ENCODE measurements at places on chromosomes 1 and 21.

- no peaks in the 10 kb centered on the region for H3K27me3 ChIP-seq
- no peak overlapping the region for H3K4me3 ChIP-seq
- no peaks in the 10 kb centered on the region for H3K36me3 ChIP-seq
- no peaks in the 10 kb centered on the region for H3K4me1 ChIP-seq
- H3K27ac ChIP-seq = no peak overlapping the region
These were observed 6.8 kb upstream of the ACKR1 start for GRCh38 chr1:159197561-159198557.

- peaks cover 9% of the 10 kb centered on the region for H3K4me1 ChIP-seq
- peaks cover 13% of the 10 kb centered on the region for H3K36me3 ChIP-seq
- H3K27ac ChIP-seq = no peak overlapping the region
- DNase-seq = no peak
- no peaks in the 10 kb centered on the region for H3K27me3 ChIP-seq
These were observed 7.4 kb downstream of the ENTREP3 start for GRCh38 chr1:155247667-155248553.

DNA sequence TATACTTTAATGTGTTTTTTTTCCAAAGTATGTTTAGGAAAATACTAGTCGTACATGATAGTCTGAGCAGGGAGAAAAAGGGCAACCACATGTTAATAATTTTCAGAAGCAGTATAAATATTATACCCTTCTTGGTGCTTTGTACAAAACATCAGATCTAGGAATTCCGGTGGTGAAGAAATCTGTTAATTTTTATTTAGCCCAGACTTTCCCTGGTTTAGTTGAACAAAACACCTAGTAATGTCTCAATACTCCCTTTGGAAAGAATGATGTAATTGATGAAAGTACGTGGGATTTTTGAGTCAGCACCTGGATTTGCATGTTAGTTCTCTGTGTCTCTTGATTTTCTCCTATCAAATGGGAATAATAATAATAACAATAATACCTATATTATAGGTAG, 38.4 kb upstream of the KCNK2 start:
- H3K4me1 ChIP-seq = no peaks in the 10 kb centered on the region
- H3K27ac ChIP-seq = no peak overlapping the region
- no peaks in the 10 kb centered on the region for H3K36me3 ChIP-seq
- DNase-seq = no peak
- no peaks in the 10 kb centered on the region for H3K27me3 ChIP-seq

- H3K27me3 ChIP-seq = no peaks in the 10 kb centered on the region
- no peak overlapping the region for H3K4me3 ChIP-seq
- no peak for DNase-seq
These were observed 94.0 kb downstream of the SLC35F3 start for GRCh38 chr1:233998456-233998855.

GRCh38 chr1:21775985-21776562, 6.9 kb downstream of the USP48 start:
- H3K27ac ChIP-seq = no peak overlapping the region
- DNase-seq = peak; percentile 30
- H3K4me3 ChIP-seq = no peak overlapping the region
- no peaks in the 10 kb centered on the region for H3K27me3 ChIP-seq
- no peaks in the 10 kb centered on the region for H3K4me1 ChIP-seq
- no peaks in the 10 kb centered on the region for H3K36me3 ChIP-seq

- H3K36me3 ChIP-seq = no peaks in the 10 kb centered on the region
- no peaks in the 10 kb centered on the region for H3K4me1 ChIP-seq
- no peaks in the 10 kb centered on the region for H3K27me3 ChIP-seq
- DNase-seq = no peak
These were observed 101.9 kb upstream of the ZNF644 start for GRCh38 chr1:91123773-91124172.

GRCh38 chr1:230681599-230681998, 32.3 kb downstream of the AGT start:
- H3K27me3 ChIP-seq = no peaks in the 10 kb centered on the region
- peak; percentile 84 for DNase-seq
- no peak overlapping the region for H3K27ac ChIP-seq

- H3K36me3 ChIP-seq = no peaks in the 10 kb centered on the region
- DNase-seq = no peak
- no peaks in the 10 kb centered on the region for H3K27me3 ChIP-seq
- no peak overlapping the region for H3K27ac ChIP-seq
- H3K4me1 ChIP-seq = no peaks in the 10 kb centered on the region
These were observed 32.0 kb downstream of the DNAJC6 start for GRCh38 chr1:65341381-65341780.

- H3K27me3 ChIP-seq = no peaks in the 10 kb centered on the region
- H3K4me1 ChIP-seq = peaks cover 6% of the 10 kb centered on the region
- no peaks in the 10 kb centered on the region for H3K36me3 ChIP-seq
- DNase-seq = peak; percentile 73
These were observed 12.8 kb upstream of the CASQ2 start for GRCh38 chr1:115781343-115781742.

GRCh38 chr1:14263671-14264070, 334.8 kb upstream of the KAZN start:
- no peak overlapping the region for H3K4me3 ChIP-seq
- H3K27me3 ChIP-seq = no peaks in the 10 kb centered on the region
- H3K36me3 ChIP-seq = no peaks in the 10 kb centered on the region
- H3K27ac ChIP-seq = no peak overlapping the region
- DNase-seq = no peak
- H3K4me1 ChIP-seq = no peaks in the 10 kb centered on the region

- DNase-seq = peak; percentile 60
- no peaks in the 10 kb centered on the region for H3K36me3 ChIP-seq
- no peaks in the 10 kb centered on the region for H3K4me1 ChIP-seq
- H3K4me3 ChIP-seq = no peak overlapping the region
- no peak overlapping the region for H3K27ac ChIP-seq
- H3K27me3 ChIP-seq = no peaks in the 10 kb centered on the region
These were observed 243.4 kb downstream of the RHOU start for GRCh38 chr1:228978484-228979324.

DNA sequence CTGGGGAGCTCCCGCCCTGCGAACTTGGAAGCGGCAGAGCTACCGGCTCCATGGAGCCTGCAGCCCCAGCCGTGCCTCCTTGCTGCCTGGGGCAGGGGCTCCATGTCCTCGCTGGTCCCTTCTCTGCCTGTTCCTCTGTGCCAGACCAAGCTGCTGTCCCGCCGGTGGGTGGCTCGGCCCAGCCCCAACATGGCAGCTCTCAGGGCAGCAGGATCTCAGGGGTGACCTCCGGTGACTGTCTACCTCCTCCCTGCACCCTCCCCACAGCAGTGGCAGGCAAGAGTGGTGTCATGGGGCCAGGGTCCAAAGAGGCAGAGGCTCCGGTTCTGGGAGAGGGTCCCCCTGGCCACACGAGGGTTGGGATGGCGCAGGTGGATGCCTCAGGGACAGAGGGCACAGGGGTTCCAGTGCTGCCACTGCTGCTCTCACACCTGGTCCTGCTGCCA, 45.8 kb downstream of the ATP6V1G3 start:
- H3K4me1 ChIP-seq = peaks cover 21% of the 10 kb centered on the region
- H3K36me3 ChIP-seq = no peaks in the 10 kb centered on the region
- H3K4me3 ChIP-seq = no peak overlapping the region
- DNase-seq = no peak
- no peaks in the 10 kb centered on the region for H3K27me3 ChIP-seq
- H3K27ac ChIP-seq = no peak overlapping the region

GRCh38 chr1:89035080-89035479, 12.4 kb upstream of the GBP3 start:
- H3K4me1 ChIP-seq = no peaks in the 10 kb centered on the region
- no peak for DNase-seq
- H3K27me3 ChIP-seq = no peaks in the 10 kb centered on the region
- no peak overlapping the region for H3K4me3 ChIP-seq
- no peak overlapping the region for H3K27ac ChIP-seq

- H3K36me3 ChIP-seq = no peaks in the 10 kb centered on the region
- H3K4me3 ChIP-seq = no peak overlapping the region
- DNase-seq = peak; percentile 72
These were observed 459.2 kb upstream of the RUNX1 start for GRCh38 chr21:35508139-35508888.

DNA sequence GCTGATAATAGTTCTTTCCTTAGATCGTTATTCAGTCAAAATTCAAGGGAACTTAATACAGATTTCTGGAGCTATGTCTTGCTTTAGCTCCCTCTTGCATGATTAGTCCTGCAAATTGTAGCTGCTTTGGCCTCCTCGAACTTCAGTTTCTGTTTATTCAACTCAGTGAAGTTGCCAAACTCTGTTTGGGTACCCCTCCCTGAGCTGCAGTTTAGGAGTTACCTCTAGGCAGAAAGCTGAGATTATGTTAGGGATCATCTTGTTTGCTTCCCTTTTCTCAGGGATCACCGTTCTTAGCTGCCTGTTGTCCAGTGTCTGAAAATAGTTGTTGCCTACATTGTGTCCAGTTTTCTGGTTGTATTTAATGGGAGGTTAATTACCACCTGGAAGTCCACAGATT, 43.5 kb downstream of the SNX27 start:
- H3K4me3 ChIP-seq = no peak overlapping the region
- no peaks in the 10 kb centered on the region for H3K27me3 ChIP-seq
- no peak for DNase-seq
- no peaks in the 10 kb centered on the region for H3K4me1 ChIP-seq
- no peaks in the 10 kb centered on the region for H3K36me3 ChIP-seq

GRCh38 chr1:231973830-231974229, 347.2 kb downstream of the DISC1 start:
- no peaks in the 10 kb centered on the region for H3K4me1 ChIP-seq
- H3K27ac ChIP-seq = no peak overlapping the region
- peak; percentile 65 for DNase-seq
- no peaks in the 10 kb centered on the region for H3K36me3 ChIP-seq
- no peaks in the 10 kb centered on the region for H3K27me3 ChIP-seq

DNA sequence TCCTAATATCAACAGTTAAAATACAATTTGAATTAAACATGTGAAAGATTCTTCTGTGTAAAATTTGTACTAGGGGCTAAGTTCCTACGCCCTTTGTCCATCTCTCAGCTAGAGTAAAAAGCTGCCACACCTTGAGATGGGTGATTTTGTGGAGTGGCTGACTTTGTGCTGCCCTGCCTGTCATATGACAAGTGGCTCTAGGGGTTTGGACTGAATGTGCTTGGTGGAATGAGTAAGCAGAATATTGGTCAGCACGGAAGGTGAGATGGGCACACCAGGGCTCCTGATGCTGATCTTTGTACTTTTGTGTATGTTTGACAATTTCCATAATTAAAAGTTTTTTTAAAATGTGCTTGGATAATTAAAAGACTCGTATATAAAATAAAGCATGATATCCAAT, 133.6 kb upstream of the SLC45A1 start:
- H3K36me3 ChIP-seq = no peaks in the 10 kb centered on the region
- H3K27ac ChIP-seq = no peak overlapping the region

DNA sequence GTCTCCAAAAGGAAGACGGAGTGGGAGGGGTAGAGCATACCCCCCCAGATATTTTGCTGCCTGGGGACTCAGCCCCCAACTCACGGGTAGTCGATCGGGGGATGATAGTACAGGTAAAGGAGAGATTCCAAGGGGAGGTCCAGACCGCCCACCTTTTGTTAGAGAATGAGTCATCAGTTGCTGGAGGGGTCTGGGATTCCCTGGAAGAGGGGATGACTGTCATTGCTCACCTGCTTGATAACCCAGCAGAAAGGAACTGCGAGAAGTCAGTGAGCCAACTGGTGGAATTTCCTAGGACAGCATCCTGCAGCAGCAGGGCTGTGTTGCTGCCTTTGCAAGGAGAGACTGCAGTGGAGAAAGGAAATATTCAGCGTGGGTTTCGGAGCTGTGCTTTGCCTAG, 64.4 kb downstream of the MACF1 start:
- no peaks in the 10 kb centered on the region for H3K27me3 ChIP-seq
- H3K4me1 ChIP-seq = peaks cover 18% of the 10 kb centered on the region
- H3K36me3 ChIP-seq = peaks cover 2% of the 10 kb centered on the region
- DNase-seq = peak; percentile 14

DNA sequence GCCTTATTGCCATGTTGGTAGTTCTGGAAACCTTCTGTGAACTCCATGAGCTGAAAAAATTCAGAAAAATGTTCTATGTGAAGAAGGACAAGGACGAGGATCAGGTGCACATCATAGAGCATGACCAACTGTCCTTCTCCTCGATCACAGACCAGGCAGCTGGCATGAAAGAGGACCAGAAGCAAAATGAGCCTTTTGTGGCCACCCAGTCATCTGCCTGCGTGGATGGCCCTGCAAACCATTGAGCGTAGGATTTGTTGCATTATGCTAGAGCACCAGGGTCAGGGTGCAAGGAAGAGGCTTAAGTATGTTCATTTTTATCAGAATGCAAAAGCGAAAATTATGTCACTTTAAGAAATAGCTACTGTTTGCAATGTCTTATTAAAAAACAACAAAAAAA, 57.4 kb downstream of the KCNK1 start:
- H3K36me3 ChIP-seq = no peaks in the 10 kb centered on the region
- no peaks in the 10 kb centered on the region for H3K27me3 ChIP-seq
- H3K4me3 ChIP-seq = no peak overlapping the region
- H3K4me1 ChIP-seq = no peaks in the 10 kb centered on the region
- DNase-seq = no peak
- H3K27ac ChIP-seq = no peak overlapping the region

DNA sequence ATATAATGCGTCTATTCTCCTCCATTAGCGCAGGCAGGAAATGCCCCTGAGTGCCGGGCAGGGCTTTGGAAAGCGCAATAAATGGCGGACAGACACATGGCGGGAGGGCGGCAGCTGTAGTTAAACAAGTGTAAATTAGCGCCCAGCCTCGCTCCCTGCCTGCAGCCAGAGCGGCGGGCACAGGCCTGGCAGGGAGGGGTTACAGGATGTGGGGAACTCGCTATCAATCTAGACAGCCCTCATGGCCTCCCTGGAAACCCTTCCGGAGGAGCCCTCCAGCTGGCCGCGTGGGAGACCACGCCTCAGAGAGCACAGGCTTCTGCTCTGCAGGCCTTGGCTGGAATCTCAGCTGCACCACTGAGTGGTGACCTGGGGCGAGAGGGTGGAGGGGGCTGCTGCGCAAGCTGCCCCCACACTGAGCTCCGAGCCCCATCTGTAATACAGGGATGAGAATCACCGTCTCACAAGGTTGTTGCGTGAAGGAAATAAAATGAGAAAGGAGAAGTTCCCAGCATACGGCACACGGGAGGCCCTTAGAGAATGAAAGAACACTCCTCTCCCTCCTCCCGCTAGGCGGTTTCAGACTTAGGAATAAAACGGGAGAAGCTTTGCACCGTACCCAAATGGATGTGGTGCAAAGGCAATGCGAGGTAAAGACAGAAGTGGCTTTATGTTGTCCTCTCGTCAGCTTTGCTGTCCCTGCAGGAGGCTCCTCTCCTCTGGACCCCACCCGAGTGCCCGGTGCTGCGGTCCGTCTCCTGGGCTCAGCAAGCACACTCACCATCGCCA, 167.2 kb upstream of the POU3F1 start:
- no peak overlapping the region for H3K4me3 ChIP-seq
- H3K27me3 ChIP-seq = no peaks in the 10 kb centered on the region
- H3K27ac ChIP-seq = no peak overlapping the region
- no peaks in the 10 kb centered on the region for H3K4me1 ChIP-seq
- DNase-seq = no peak
- H3K36me3 ChIP-seq = no peaks in the 10 kb centered on the region

- H3K27ac ChIP-seq = no peak overlapping the region
- no peak for DNase-seq
- H3K4me1 ChIP-seq = no peaks in the 10 kb centered on the region
- no peaks in the 10 kb centered on the region for H3K27me3 ChIP-seq
These were observed 276.6 kb downstream of the NFIA start for GRCh38 chr1:61358770-61359455.

- no peaks in the 10 kb centered on the region for H3K36me3 ChIP-seq
- peak; percentile 90 for DNase-seq
- peaks cover 2% of the 10 kb centered on the region for H3K4me1 ChIP-seq
These were observed 13.5 kb downstream of the FALEC start for GRCh38 chr1:150529017-150529416.

Measured in fibroblast of lung (primary cell).